ENCODE measurements at places on chromosomes 2 and 18. TPM values are rescaled to one million over a fixed set of nuclear protein-coding genes. Genes with fewer than 3 reads are reported as not detected.

DNA sequence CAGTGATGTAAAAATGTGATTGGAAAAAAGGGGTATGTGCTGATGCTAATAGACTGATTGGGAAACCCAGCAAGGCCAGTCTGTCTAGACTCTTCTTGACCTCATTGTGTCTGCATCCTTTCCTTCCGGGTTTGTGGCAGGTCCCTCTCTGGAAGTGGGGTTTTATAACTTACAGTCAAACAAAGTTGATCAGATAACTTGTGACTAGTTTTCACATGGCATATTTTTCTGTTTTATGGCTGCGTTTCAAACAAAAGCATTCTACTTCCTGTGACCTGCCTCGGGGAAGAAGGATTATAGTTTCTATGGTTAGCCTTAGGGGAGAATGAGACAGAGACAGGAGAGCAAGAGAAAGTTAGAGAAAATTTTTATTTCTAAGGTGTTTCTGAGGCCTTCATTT lies 188.7 kb upstream of the HNMT start:
- no peak for DNase-seq

DNA sequence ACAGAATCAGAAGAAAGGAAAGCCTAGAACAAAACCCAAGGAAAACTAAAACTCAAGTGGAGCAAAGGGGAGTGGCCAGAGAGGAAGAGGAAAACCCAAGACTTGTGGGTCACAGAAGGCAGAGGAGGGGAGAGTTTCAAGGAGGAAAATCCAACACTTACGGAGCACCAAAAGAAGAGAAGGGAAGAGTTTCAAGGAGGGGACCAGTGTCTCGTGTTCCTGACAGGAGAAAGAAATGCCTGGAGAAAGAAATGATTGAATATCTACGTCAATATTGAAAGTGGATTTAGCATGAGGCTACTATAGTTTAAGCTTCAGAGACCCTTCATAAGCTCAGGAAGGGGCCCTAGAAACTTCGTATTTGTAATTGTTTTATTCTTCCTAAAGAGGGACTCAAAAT lies 1.4 kb upstream of the MFSD6 start:
- no peak for DNase-seq

- no peak for DNase-seq
Observed at GRCh38 chr2:215439980-215440512, 4.2 kb upstream of the FN1 start.

GRCh38 chr18:23138471-23138870 lies 3.2 kb downstream of the CABLES1 start:
- DNase-seq, result no peak

DNA sequence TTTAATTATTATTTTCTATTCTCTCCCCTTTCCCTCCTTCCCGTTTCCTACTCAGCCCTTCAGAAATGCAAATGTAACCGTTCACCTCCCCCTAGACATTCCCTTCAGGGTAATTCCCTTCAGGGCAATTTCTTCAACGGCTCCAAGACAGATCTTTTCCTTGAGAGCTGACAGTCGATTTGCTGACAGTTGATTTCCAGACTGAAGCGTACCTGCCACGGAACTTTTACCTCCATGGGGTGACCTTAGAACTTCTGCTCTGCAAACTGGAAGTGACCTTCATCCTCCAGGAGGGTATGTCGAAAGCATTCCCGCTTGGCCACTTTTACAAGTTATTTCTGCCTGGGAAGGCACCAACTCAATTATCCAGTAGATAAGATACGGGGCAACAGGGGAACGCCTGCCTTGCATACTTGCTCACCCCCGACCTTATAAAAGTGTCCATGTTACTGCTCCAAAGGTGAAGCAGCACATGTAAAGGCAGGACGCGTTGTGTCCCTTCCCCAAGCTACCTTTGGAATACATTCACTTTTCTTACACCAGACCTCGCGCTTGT lies 18.5 kb downstream of the B3GNT7 start:
- no peak for DNase-seq

GRCh38 chr2:99789849-99790248 lies 300.0 kb upstream of the REV1 start:
- no peak for DNase-seq

- DNase-seq, result no peak
Observed at GRCh38 chr2:189500456-189501160, 59.3 kb downstream of the WDR75 start.

MOCOS gene
- total RNA-seq, result 4.4 TPM

SPP2 gene
- not detected for total RNA-seq

EGR4 gene
- not detected for total RNA-seq

DNA sequence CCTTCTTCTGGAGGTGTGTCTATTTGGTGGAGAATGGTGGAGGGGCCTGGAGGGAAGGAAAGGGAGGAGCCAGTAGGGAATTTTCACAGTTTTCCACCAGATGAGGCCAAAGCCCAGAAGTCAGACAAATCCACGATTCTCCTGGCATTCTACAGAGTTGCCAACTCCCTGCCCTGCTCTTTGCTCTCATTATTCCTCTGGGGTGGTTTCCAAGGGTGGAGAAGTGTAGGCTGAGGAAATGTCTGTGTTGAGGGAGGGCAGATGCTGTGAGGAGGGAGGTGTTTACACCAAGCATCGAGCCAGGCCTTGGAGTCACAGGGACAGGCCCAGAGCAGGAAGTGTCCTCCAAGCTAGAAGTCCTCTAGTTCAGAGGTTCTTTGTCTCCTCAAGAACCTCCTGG lies 124.1 kb upstream of the LGALSL start:
- DNase-seq, result peak; percentile 60

GRCh38 chr18:49907346-49907929 lies 94.1 kb upstream of the ACAA2 start:
- DNase-seq, result no peak

EVX2 gene
- not detected for total RNA-seq

GRCh38 chr2:110867078-110867477 lies 134.7 kb downstream of the ACOXL start:
- no peak for DNase-seq

G6PC2 gene
- total RNA-seq, result not detected

GRCh38 chr2:44578471-44579093 lies 216.8 kb downstream of the CAMKMT start:
- DNase-seq, result no peak

LGALSL gene
- total RNA-seq, result 26.8 TPM

- DNase-seq, result no peak
Observed at GRCh38 chr2:9146646-9147045, 60.0 kb upstream of the ASAP2 start.

SLC40A1 gene
- 95.6 TPM for total RNA-seq

TWIST2 gene
- total RNA-seq, result 12.9 TPM

LHCGR gene
- total RNA-seq, result 0.42 TPM

GRCh38 chr2:127611076-127611925 lies 34.7 kb upstream of the GPR17 start:
- DNase-seq, result peak; percentile 43

CFC1 gene
- total RNA-seq, result not detected

DRC1 gene
- 0.51 TPM for total RNA-seq

GRCh38 chr2:234269769-234270204 lies 219.3 kb downstream of the SPP2 start:
- DNase-seq, result no peak

DNA sequence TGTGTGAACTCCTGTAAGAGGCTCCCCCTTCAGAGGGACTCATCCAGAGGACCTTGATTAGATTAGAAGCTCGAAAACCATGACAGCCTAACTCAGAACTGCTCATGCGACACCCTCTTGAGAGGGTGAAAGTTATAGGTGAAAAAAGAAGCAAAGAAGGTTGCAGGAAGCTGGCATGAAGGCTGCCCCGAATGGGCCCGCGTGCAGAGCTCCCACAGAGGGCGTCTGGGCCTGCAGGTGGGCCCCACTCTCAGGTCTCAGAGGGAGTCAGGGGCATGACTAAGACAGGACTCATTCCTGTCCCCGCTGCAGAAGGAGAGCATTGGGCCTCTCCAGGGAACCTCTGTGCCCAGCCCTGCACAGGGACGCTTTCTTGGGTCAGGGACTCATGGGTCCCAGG lies 235.4 kb downstream of the EIPR1 start:
- no peak for DNase-seq

GRCh38 chr2:82837588-82838304 lies 1621.3 kb downstream of the SUCLG1 start:
- DNase-seq, result no peak

KCNJ3 gene
- total RNA-seq, result 5.1 TPM

DNA sequence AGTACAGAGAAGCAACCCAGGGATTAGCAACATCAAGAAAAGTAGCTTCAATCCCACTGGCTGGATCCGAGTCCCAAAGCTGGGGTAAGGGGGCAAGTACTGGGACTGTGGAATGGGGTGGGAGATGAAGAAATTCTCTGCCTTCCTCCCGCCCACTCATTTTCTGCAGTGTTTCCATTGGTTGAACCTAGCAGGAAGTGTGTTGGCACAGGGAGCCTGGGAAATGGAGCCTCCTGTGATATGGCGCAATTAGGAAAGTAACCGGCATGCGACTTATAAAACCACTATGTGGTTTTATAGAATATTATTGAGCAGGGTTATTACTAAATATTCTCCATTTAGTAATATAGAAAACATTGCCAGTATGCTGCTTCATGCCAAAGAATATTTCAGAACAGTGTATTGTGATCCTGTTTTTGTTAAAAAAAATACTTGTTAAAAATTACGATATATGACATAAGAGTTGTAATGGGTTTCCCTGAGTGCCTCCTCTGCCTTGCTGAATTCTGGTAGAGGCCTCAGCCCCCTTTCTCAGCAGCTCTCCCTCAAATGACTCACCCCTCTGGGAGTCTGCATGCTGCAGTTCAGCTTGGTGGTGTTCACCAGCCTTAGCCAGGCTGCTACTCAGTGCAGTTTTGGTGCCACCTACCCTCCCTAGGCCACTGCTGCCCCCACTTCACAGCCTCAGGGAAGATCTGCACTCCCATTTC lies 60.5 kb downstream of the HK2 start:
- DNase-seq, result no peak

ADI1 gene
- total RNA-seq, result 70.7 TPM

ALK gene
- total RNA-seq, result 0.30 TPM

DNA sequence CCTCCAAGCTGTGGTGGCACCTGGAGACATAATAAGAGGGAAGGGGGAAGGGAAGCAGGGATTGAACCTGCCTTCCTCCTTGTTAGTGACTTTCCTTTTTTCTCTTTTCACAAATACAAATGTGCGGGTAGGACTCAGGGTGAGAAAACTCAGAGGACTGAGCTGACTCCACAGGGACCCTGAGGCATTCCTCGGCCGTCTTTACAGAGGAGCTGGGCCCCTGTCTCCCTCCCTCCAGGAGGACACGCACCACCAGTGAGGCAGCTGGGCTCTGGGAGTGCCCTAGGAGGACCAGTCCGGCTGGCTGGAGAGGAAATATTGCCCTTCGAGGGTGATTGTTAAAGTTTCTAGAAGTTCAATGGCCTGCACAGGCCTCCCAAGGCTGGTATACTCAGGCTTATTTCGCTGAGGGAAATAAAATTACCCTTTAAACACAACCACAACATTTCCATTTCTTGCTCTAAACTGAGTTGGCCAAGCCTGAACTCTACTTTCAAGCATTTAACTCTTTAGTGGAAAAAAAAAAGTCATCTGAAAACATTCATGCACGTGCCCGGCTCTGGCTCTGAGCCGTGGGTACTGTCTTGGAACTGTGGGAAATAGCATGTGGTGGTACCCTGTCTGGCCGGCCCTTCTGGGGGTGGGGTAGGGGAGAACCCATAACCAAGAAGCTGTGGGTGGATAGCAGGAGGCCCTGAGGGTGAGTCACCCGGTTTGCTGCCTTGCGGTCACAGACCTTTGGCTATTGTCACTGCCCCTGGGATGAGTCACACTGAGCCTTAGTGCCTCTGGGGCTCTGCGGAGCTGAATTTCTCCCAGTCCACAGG lies 116.0 kb downstream of the COPS8 start:
- DNase-seq, result peak; percentile 73

DNA sequence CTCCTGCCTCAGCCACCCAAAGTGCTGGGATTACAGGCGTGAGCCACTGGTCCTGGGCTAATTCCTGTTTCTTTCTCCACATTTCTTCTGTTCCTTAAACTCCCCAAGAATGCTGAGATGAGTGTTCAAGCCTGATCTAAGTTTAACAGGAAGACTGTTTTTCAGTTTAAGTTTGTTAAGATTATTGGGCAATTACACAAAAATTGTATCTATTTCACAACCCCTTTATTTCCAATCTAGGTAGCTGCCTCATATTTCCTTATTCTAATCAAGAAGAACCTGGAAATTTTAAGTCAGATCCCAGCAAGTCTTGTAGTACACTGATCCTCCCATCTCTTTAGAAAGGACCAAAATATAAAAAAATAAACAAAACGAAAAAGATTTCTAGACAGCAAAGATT lies 11.7 kb downstream of the SFT2D3 start:
- no peak for DNase-seq

MC2R gene
- not detected for total RNA-seq

DNA sequence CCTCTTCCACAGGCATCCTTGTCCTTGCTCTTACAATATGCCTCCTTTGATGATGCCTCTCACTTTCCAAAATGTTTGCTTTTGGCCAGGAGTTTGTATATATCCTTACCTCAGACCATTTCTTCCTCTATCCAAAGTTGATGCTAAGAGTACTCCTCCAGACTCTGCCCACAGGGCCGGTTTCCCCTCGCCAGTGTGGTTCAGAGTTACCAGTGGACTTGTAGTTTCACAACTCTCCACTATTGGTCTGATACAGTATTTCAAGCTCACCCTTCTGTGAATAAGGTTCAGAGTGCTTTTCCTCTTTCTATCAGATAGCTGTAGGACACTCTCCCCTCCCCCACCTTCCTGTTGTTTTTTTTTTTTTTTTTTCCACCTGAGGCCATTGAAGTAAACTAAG lies 42.2 kb upstream of the LINC00305 start:
- DNase-seq, result no peak

GRCh38 chr2:239801404-239802184 lies 223.5 kb downstream of the NDUFA10 start:
- no peak for DNase-seq

LNPK gene
- total RNA-seq, result 34.2 TPM

CNRIP1 gene
- 40.7 TPM for total RNA-seq

GRCh38 chr2:233087713-233088112 lies 27.6 kb downstream of the INPP5D start:
- DNase-seq, result no peak

ABCG5 gene
- total RNA-seq, result not detected

DNA sequence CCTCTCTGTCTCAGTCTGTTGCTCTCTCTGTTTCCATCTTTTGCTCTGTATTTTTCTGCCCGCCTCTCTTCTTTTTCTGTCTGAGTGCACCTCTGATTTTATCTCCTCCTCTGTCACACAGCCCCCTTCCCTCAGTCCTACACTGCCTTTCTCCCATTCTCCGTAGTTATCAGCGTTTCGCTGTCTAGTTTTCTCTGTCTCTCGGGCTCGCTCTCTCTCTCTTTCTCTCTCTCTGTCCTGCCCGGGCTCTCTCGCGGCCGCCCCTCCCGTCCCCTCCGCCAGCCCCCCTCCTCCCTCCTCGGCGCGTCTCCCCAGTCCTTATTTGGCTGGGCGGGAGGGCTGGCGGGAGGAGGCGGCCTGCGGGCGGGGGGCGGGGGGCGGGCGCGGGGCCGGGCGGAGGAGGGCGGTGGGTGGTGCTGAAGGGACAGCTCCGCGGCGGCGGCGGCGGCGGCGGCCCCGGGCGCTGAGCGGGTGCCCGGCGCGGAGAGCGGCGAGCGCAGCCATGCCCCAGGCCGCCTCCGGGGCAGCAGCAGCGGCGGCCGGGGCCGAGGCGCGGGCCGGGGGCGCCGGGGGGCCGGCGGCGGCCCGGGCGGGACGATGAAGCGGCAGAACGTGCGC lies at the start of gene KCNK3:
TSS of gene KCNK3 (plus strand) at position 444 of the 618 bp plus-strand sequence. CDS start at position 598, 154 bp downstream.
- DNase-seq, result peak; percentile 92

Measured in aorta (tissue), 5 donors.